ENCODE measurements at places on chromosomes 12 and 14.

DNA sequence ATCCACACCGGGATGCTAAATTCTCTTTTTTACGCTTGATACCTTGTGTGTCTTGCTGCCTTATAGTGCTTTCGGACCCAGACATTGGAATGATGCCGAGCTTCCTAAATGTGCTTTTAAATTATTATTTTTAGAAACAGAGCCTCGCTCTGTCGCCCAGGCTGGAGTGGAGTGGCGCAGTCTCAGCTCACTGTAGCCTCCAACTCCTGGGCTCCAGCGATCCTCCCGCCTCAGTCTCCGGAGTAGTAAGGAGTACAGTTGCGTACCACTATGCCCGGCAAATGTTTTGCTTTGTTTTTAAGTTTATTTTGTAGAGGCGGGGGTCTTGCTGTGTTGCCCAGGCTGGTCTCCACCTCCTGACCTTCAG lies 489 bp upstream of the EML5 start:
- DNase-seq = no peak

GRCh38 chr14:32078023-32078857 lies 1.1 kb downstream of the ARHGAP5 start:
- no peak for DNase-seq

DNA sequence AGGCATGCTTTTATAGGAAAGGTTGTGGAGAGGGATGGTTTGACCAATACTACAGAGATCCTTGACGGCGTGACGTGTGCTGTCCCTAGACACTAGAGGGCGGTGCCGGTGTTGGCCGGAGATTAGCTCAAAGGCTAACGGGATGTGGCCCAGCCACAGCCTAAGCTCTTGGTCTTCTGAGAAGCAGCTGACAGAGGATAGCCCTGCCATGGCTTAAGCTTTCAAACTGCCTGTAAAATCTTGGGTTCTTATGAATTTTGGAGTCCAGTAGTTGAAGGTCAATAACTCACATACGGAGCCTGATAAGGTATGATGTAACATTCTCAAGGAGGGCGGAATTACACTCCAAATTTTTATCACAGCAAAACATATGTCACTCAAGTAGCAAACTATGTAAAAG lies 515.7 kb upstream of the ATXN7L3B start:
- DNase-seq = peak; percentile 37

DNA sequence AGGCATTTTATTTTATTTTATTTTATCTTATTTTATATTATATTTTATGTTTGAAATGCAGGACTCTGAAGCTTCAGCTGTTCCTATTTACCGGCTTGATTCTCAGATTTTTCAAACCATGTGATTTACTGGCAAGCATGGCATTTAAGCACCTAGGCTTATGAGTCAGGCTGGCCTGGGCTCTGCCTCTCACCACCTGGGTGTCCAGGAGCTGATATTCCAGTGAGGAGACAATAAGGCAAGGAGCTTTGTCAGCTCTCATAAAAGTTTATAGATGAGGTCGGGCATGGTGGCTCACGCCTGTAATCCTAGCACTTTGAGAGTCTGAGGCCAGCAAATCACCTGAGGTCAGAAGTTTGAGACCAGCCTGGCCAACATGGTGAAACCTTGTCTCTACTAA lies 2.1 kb downstream of the DAO start:
- no peak for DNase-seq

- no peak for DNase-seq
These were observed 2.8 kb downstream of the ZFP36L1 start for GRCh38 chr14:68789821-68790643.

GRCh38 chr14:34374998-34375740 lies 86.9 kb downstream of the SPTSSA start:
- DNase-seq = no peak

GRCh38 chr14:66038618-66039017 lies 447.6 kb upstream of the CCDC196 start:
- peak; percentile 72 for DNase-seq

DNA sequence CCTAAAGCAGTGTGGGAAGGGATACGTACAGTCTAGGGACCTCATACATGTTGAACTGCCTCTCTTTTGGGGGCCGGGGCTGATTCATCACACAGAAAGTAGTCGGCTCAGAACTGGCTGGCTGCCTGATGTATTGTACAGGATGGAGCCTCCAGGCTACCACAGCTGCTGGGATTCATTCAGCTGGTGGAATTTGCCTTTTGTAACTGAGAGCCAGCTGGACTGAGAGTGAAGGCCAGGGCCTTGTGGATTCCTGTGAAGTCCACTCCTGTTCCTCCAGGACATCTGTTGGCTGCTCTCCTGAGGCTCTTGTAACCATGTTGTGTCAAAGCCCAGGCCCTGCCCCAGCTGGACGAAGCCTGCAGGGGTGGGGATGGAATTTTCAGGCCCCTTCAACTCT lies 116.3 kb upstream of the PRICKLE1 start:
- DNase-seq = peak; percentile 59

DNA sequence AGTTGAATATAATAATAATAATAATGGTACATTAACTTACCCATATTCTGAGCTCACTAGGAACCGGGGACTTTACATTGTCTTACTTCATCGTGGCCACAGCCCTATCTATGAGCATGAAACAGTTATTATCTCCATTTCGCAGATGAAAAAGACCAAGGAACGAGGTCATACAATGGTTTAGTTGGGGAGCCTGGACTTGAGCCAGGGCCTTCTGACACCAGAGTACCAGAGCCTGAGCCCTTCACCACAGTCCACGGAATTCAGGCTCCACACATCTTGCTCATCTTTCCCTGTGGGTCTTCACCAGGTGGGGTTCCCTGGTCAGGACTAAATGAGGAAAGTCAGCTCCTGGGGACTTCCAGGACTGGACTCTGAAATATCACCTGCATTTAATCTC lies 31.3 kb upstream of the CMKLR1 start:
- no peak for DNase-seq
